ENCODE measurements at places on chromosomes 3 and 15.

DNA sequence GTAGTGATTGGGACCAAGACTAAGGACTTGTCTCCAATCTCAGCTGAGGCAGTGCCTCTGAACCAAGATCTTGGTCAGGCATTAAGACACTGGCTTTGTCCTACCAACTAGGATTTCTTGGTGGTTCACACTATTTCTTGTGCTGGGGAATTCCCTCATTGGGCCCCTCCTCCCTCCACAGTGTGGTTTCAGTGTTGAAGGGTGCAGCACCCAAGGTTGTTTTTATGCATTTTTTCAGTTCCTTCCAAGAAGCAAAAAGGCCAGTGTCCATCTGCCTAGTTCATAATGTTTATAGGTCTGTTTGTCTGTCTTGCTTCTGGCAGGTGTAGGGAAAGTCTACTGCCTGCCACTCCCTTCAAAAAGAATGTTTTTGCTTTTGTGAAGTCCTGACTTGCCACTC, 10.6 kb upstream of the ITPKA start:
- DNase-seq: no peak

DNA sequence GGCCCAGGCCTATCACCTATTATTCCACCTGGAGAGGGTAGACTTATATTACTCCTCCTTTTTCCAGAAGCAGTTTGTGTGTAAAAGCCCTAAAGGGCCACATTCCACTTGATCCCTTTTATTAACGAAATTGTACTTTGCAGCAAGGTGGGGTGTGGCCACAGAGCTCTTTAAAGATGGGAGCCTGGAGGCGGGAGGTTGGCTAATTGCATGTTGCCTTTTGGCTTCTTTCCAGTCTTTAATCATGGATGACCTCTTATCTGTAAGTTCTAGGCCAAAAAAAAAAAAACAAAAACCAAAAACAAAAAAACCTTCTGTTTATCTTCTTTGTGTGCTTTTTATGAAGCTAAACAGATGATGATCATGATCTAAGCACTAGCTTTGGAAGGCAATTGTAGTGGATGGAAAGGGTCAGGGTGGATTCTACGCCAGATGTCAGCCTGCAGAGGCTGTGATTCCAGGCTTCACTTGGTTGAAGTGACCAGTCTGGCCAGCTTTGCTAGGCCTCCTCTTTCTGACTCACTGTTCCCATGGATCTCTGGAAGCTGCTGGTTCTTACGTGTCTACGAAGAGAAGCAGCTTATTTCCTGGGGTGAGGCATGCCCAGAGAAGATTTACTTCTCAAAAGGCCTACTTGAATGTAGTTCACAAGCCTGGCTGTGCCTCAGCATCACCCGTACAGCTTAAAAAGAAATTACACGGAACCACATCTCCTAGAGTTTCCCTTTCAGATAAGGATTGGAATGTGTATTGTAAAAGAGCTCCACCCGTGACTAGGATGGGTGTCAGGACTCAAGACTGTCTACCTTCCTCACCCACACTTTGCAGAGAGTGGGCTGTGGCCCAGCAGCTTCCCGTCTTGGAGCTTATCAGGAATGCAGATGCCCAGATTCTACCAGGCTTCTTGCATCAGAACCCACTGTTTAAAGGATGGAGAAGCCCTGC, 330.9 kb upstream of the C2CD4B start:
- no peak for DNase-seq

- no peak for DNase-seq
Measured at GRCh38 chr3:196246612-196247308, 30.4 kb downstream of the SLC51A start.

DNA sequence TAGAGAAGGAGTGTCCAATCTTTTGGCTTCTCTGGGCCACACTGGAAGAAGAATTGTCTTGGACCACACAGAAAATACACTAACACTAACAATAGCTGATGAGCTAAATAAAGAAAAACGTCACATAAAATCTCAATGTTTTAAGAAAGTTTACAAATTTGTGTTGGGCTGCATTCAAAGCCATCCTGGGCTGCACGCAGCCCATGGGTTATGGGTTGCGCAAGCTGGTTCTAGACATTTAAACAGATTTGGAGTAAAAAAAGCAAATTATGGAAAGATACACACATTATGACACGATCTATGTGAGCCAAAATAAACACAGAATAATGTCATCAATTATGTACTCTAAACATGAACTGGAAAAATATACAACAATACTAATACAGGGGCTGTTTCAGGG, 703.3 kb upstream of the LMCD1 start:
- DNase-seq: no peak

DNA sequence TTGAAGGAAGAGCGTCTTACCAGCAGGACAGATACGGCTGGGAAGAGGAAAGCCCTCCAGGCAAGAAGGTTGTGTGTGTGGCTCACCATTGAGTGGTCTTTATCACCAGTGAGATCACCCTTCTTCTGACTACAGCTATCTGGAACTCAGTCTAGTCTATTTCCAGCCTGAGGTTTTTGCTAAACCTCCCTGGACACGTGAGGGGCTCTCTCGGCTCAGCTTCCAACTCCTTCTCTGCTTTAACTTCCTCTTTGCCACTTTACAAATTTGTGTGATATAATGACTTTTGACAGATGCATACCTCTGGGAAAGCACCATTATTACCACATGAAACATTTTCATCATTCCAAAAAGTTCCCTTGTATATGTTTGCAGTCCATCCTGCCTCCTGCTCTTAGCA, 15.3 kb upstream of the ROPN1 start:
- no peak for DNase-seq

Data from GM06990 (cell line).